ENCODE measurements at places on chromosomes 16 and 17.
A peak's percentile ranks its signal among the peaks of the same experiment; 100 is the strongest.

DNA sequence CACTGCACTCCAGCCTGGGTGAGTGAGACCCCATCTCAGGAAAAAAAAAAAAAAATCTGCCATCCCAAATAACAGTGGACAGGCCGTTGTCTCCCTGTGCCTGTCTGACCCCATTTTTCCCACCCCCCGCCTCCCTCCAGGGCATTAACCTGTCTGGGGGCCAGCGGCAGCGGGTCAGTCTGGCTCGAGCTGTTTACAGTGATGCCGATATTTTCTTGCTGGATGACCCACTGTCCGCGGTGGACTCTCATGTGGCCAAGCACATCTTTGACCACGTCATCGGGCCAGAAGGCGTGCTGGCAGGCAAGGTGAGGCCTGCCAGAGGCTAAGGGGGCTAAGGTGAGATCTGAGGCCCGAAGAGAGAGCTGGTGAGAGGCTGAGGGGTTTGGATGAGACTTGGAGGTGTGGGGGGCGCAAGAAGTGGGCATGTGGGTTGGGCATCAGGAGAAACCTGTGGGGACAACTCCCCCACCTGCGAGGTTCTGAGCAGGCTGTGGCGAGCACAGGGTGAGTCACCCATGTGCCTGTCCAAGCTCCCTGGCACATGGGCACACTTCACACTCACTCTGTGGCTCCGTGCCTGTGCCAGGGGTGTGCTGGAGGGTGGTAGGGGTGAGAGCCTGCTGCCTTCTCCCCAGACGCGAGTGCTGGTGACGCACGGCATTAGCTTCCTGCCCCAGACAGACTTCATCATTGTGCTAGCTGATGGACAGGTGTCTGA lies 34.7 kb downstream of the ANKRD40 start:
- no peak for DNase-seq

- peak; percentile 50 for DNase-seq
Observed at GRCh38 chr17:1484676-1485422, 7.6 kb downstream of the MYO1C start.

GRCh38 chr17:861364-861763 lies 79.2 kb downstream of the MRM3 start:
- no peak for DNase-seq

DNA sequence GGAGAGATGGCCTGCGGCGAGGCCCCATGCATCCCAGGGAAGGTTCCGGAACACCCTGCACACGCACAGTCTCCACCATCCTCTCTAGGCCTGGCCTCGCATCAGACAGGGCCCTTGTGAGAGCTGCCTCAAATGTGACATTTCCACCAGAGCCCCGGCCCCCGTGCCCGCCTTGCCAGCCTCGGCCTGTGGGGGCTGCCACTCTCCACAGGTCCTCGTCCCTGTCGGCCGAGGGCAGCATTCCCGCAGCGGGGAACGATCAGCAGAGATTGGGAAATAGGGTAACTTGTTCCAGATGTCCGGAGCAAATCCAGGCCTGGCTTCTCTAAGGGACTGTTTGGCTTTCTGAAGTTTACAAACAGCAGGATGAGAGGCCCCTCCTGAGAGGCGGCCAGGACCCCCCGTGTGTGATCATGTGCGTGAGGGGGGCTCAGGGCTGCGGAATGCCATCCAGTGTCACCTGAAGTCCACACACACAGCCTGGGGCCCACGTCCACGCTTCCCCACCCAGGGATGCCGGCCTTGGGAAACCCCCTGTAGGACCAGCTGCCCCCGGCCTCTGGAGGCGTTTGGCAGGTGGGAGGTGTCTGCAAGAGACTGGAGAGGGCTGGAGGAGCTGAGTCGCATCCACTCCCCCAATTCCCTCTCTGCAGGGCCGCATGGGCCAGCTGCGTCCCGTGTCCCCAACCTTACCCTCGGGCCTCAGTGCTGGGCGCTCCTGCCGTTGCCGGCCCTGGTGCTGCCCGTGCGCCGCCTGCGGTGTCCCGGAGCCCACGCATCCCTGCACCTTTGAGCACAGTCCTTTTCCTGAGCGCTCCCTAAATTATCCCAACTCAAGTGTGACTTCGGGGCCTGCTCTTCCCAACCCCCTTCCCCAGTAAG lies 70.4 kb downstream of the ZDHHC7 start:
- no peak for DNase-seq

DNA sequence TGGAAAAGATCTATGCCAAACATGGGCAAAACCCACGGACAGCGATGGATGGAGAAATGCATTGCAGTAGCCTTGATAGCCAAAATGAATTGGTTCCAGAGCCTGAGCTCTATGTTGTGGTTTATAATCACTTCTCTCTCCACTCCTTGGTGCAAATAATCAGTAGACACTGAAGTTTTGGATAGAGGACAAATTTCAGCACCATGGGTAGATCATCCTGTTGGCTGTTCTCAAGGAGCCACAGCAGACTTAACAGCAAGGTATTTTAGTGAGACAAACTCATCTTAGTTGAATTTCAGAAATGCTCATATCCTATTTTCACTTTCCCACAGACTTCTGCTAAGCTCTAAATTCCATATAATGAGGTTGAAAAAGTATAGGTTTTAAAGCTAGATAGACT lies 88.3 kb upstream of the CCL1 start:
- DNase-seq, result no peak

GRCh38 chr17:44967026-44967906 lies 837 bp downstream of the C1QL1 start:
- DNase-seq, result no peak

Measured in effector CD4-positive, alpha-beta T cell (primary cell).